ENCODE measurements at places on chromosomes 13 and 19. TPM values are rescaled to one million over a fixed set of nuclear protein-coding genes. Genes with fewer than 3 reads are reported as not detected.

The CHMP2A gene
- 208 TPM for total RNA-seq

The SHC2 gene
- total RNA-seq, result 0.93 TPM

The GSX1 gene
- total RNA-seq, result not detected

The FFAR2 gene
- 0.02 TPM for total RNA-seq

The IFNL1 gene
- total RNA-seq, result not detected

The CCDC8 gene
- total RNA-seq, result not detected

The ZNF844 gene
- total RNA-seq, result not detected

The FAM216B gene
- total RNA-seq, result not detected

The FPR1 gene
- total RNA-seq, result 0.19 TPM

Measured in A549 treated with AZD2906 at 1 μM for 4 hours (cell line).